Stimulated activated CD8-positive, alpha-beta memory T cell treated with anti-CD3 and anti-CD28 coated beads, Interleukin-4, amount 100 ng/mL, for 1 hour (primary cell): ENCODE measurements at places on chromosomes 5 and 9.

- DNase-seq, result no peak
These were observed 511.0 kb downstream of the PRELID2 start for GRCh38 chr5:145324101-145324500.

GRCh38 chr5:54519509-54519876 is 1.9 kb downstream of the SNX18 start:
- DNase-seq, result no peak

GRCh38 chr9:71243951-71244350 is 122.5 kb upstream of the TRPM3 start:
- no peak for DNase-seq

GRCh38 chr9:85009251-85009650 is 339.7 kb downstream of the NTRK2 start:
- DNase-seq, result no peak

GRCh38 chr9:33159777-33160127 is 7.4 kb downstream of the B4GALT1 start:
- DNase-seq, result no peak

GRCh38 chr5:52328220-52328806 is 459.4 kb upstream of the ITGA1 start:
- DNase-seq, result no peak

- no peak for DNase-seq
These were observed 605.0 kb upstream of the CLINT1 start for GRCh38 chr5:158463938-158464337.

DNA sequence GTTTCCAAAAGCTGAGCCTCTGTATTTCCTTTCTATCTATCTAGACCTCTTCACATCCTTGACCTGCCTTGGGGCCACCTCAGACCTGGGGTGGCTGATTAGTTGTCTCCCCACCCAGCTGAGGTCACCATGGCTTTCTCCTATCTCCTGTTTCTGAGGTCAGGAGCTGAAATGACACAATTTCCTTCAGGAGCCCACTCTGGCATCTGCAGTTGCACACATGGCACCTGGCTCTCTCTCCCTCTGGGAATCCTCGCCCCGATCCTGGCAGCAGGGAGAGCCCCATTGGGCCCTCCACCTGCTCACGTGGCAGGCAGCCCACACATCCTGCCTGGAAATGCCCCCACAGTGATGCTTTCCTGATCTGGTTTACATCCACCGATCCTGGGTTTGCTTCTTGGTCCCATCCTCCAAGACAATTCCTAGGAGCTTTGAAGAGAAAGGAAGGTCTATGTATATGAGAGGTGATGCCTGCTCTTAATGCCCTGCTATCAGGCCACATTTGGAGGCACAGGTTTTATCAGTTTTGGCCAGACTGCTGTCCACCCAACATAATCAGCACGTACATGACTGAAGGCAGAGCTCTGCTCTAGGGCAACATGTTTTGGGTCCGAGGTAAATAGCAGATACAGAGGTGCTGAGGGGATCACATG is 53.7 kb downstream of the MARCHF3 start:
- DNase-seq, result no peak

GRCh38 chr5:154395407-154396106 is 50.2 kb upstream of the SAP30L start:
- no peak for DNase-seq

GRCh38 chr9:35232867-35233544 is 71.2 kb downstream of the UNC13B start:
- no peak for DNase-seq
